ENCODE measurements at places on chromosomes 11 and 22.

- no peak for DNase-seq
Measured at GRCh38 chr22:20305894-20306645, 13.8 kb downstream of the DGCR6L start.

- DNase-seq = no peak
Measured at GRCh38 chr11:45156741-45157140, 10.3 kb downstream of the PRDM11 start.

- no peak for DNase-seq
Measured at GRCh38 chr22:45026511-45026910, 16.7 kb upstream of the PHF21B start.

GRCh38 chr11:128357073-128357472 lies 230.3 kb downstream of the ETS1 start:
- no peak for DNase-seq

All from ACHN (cell line).